ENCODE measurements at places on chromosomes 16 and 17.

- DNase-seq, result no peak
These were observed 51.6 kb upstream of the CRISPLD2 start for GRCh38 chr16:84768061-84768807.

DNA sequence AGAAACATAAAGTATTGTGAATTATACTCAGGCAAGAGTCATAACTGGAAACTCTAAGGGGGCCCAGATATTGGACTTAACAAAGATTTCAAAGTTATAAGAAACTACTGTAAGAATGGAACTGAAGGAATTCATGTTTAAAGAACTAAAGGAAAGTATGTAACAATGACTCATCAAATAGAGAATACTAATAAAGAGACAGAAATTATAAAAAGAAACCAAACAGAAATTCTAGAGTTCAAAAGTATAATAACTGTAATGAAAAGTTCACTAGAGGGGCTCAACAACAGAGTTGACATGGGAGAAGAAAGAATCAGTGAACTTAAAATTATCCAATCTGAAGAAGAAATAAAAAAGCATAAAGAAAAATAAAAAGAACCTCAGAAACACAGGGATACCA lies 55.4 kb downstream of the ADCY9 start:
- no peak for DNase-seq

DNA sequence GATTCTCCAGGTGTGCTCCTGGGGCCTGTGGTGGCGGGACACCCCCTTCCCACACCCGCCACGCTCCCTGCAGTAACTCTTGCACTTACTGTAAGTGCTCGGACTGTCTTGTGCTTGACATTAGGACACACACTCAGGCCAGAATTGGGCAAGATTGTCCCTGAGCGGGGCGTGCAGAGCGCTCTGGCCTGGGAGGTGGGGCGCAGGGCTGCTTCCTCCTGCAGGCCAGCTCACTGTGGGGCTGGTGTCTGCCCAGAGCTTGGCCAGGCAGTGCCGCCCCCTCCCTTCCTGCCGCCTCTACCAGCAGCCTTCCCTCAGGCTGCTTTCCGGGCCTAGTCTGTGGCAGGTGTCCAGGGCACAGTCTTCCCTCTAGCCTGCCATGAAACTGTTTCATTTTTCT lies 6.1 kb upstream of the ATP6V0C start:
- DNase-seq, result no peak

GRCh38 chr17:45345554-45346215 lies 28.9 kb upstream of the MAP3K14 start:
- DNase-seq, result no peak

DNA sequence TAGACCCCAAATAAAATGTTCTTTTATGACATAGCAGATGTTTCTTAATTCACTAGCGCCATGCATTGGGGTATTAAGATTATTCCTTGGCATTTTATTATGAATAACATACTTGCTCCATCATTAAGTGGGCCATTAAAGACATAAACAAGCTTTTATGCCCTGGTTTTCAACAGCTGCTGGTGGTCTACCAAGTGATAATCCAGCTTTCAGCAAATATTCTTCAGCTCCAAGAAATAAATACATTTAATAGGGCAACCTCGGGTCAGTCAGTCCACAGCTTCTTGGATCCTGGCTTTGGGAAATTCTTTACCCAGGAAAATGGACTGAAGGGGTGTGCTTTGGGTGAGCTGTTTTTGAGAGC lies 217.3 kb upstream of the IRX3 start:
- DNase-seq, result no peak

DNA sequence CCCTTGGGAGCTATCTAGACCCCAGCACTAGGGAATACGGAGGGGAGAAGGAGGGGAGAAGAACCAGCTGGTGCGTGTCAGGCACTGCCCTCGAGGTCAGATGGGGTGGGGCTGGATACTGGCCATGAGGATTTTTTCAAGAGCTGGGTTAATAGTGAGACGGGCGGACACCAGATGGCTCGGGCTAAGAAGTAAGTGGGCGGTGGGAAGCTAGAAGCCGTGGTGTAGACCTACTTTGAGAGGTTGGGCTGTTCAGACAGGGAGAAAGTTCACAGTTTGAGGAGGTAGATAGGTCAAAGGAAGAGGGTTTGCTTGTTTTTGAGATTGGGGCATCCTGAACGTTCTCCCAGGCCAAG lies 303.8 kb downstream of the SEC14L1 start:
- no peak for DNase-seq

DNA sequence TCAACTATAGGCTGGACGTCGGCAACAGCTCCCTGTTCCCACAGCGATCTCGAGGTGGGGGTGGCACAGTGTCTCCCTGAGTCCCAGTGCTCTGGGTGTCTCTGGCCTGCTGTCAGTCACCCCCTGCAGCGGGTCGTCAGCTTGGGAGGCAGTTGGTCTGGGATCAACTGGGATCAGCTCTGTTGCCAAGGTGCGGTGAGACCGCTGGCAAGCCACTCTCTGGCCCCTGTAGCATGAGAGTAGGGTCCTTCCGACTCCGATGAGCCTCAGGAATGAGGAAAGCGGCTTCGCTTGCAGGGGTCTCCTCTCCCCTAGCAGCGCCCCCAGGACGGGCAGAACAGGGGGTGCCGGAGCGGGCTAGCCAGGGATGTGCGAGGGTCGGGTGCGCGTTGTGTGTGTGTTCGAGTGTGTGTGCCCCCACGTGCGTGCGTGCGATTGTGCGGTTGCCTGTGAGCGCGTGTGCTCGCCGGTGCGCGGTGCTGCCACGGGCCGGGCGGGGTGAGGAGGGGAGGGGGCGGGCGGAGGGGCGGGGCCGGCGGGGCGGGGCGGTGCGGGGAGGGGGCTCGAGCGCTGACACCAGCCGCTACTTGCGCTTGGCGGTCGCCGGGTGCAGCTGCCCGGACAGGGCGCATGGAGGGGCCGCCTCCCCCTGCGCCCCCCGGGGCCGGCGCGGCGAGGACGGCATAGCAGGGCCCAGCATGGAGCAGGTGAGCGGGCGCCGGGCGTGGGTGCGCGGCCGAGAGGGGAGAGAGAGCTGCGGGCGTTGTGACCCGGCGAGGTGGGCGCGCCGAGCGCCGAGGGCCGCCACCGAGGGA lies 9.4 kb upstream of the ARHGAP23 start:
- DNase-seq, result no peak

DNA sequence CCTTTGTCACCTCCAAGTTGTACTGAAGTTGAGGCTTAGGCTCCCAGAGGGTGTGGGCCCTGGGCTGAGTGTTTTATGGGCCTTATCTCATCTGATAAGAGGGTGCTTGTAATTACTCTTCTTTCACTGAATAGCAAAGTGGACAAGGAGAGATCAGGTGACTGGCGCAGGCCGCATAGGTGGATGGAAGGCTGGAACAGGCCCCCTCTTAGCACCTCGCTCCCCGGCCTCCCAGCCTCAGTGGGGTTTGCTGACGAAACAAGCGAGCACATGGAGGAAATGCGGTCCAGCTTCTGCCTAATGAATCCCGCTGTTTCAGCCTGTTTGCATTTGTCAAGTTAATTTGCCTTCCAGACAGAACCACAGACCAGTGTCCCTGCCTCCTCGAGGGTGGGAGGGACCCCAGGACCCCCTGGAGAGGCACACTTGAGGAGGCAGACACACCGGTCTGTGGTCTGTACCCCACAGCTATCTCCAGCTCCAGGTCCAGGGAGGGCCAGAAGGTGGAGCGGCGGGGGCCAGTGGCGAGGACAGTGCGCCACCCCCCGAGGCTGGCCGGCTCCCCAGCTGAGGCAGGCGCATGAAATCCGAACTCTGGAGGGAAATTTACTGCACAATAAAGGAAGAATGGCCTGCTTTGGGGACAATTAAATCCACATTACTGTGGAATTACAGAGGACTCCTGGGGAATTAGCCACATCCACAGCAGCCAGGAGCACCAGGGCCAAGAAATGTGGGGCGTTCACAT lies 123.4 kb downstream of the NTN1 start:
- DNase-seq, result no peak

DNA sequence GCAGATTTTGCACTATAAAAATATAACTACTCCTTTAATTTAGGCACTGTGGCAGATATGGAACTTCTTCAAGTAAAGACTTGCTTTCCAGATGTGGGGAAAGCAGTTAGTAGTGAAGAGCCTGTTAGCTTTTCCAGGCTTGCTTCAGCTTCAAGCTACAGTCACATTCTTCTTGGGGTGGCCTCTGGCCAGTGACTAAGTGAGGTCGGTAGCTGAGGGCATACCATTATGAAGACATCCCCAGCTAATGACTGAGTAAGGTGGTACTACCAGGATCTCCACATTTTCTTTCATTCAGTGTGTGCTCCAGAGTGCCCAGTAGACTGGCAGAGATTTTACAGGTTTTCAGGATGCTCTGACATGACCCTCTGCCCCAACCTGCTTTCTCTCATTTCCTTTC lies 167.1 kb upstream of the KIF2B start:
- no peak for DNase-seq

- no peak for DNase-seq
These were observed 35.3 kb downstream of the PRMT7 start for GRCh38 chr16:68345958-68346635.

DNA sequence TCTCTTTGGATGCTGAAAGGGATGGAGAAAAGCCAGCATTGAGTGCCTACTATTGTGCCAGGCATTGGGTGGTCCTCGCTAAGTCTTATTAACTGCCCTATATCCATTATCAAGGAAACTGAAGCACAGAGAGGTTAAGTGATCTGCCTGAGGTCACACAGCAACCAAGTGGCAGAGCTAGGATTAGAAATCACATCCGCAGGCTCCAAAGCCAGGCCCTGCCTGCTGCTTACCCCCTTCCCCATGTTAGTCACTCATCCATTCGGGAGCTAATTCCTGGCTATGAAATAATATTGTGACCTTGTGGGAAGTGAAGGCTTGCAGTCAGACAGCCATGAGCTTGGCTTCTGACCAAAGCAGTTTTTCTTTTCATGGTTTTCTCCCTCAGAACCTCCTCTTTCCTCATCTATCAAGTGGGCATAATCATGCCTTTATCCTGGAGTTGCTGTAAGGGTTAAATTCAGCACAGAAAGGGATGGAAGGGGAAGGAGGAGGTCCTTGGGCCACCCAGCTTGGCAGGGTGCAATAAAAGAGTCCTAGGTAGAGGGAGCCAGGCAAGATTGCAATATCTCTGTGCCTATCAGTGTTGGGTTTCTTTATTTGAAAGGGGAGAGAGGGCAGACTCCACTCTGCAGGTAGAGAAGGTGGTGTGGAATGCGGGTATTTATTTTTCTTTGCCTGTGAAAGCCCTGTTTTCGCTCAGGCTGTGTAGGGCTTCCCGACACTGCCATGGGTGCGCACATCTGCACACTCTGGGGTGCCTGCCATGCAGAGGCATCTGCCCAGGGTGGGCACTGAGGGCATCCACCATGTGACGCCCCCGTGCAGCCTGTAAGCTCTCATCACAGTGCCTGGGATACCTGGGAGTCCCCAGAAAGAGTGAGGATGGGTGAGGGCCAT lies 11.3 kb downstream of the RAI1 start:
- DNase-seq, result no peak

GRCh38 chr17:49964769-49965523 lies 4.0 kb upstream of the DLX4 start:
- DNase-seq, result no peak

DNA sequence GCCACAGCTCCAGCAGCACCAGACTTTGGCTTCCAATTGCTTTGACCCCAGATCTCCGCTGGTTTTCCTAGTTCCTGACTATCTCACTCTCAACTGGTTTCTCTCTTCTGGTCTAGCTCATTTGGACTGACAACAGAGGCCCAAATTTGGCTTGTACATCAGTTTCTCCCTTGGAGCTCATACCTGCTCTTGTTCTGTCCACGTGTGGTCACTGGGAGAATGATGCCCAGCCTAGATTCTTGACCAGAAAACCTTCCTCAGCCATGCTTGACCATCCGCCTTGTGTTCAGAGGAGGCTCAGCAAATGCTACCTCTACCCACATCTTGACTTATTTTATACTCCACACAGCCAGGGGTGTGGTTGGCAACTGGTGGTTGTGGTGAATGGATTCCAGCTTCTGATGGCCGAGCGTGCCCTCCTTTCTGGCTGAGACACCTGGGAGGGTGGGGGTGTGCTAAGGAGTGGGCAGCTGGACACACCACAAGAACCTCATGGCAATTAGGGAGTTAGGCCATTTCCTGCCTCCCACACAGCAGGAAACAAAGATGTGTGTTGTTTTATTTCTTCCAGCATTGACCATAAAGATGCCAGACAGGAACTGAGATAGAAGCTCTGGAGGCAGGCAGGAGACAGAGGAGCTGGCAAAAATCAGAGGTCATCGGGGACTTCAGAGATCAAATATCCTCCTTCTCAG lies 93.8 kb upstream of the FAM20A start:
- no peak for DNase-seq

DNA sequence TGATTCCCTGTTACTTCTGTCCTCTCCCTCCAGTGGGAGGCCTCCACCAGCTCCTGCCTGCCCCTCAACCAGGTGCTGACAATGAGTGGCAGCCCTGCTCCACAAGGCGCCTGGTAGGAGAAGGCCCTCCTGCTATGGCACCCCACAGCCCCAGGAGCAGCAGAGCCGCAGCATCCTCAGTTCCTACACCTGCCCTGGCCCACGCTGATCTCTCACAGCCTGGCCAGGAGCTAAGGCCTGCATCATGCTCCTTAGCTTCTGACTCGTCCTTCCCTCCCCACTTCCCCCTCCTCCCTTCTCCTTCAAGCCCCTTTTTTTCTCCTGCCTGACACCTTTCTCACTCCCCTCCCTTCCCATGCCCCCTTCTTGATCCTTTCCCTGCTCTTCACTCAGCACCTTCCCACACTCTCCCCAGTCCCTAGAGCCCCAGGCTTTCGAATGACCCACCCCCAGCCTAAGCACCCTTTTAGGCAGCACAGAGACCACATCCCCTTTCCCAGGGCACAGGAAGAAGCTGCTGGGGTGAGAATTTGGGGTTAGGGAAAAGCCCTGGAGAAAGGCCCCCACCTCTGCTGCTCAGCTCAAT lies 6.5 kb downstream of the PROCA1 start:
- no peak for DNase-seq

DNA sequence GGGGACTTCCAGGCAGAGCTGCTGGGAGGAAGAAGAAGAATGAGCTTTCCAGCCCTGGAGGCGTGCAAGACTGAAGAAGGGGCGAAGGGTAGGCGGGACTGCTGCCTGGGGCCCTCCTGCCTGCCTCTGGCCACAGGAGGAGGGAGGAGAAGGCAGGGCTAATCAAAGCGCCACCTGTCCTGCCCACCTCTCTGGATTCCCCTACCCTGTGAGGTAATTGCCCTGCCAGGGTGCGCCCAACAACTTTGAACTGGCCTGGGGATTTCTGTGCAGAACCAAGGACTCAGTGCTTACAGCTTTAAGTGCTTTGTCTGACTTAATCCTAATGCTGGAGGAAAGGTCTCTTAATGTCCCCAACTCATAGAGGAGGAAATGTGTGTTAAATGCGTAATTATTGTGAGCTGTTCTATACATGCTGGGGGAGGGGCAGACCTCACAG lies at the start of gene NOXO1:
Gene NOXO1 (minus strand): TSS at position 72 of the 439 bp plus-strand sequence. CDS start 290 bp downstream, outside the sequence.
- DNase-seq, result no peak
